ENCODE measurements at places on chromosomes 6 and 20.

- DNase-seq: no peak
These were observed 13.6 kb upstream of the SSTR4 start for GRCh38 chr20:23021541-23021940.

- no peak for DNase-seq
These were observed 52.6 kb downstream of the VSTM2L start for GRCh38 chr20:37955511-37955910.

DNA sequence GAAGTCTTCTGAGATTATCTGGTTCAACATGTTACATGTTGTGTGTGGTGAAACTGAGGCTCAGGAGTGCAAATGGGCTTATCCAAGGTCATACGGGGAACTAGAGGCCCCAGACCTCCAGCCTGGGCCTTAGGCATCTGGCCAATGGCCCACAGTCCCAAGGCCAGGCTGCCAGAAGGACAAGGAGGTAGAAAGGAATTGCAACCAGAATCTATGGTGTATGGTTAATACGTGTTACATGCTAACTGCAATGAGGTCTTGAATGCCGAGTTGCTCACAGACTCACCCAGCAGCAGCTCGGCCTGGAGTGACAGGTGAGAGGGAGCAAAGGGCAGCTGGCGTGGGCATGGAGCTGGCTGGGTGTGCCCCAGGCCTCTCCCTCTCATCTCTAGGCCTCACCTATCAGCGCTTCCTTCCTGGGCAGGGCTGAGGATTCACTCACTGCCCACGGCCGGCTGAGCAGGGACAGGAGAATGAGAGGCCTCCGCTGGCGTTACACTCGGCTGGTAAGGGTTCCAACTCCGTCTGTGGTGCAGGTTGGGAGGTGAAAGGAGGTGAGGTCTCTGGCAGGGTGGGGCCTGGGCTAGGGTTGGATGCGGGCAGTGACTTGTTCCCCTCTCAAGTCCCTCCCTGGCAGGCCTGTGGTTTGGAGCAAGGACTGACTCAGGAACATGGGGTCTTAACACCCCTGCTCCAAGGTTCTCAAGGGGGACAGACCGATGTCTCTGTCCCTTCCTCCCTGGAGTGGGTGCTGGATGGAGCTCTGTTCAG lies at the start of gene TLDC2:
Gene TLDC2, plus strand, starts transcription at position 437 of the 771 bp plus-strand sequence. Its CDS starts 37 bp downstream, at position 474.
- peak; percentile 91 for DNase-seq

- no peak for DNase-seq
These were observed 709.3 kb downstream of the EPHA7 start for GRCh38 chr6:92710048-92710447.

DNA sequence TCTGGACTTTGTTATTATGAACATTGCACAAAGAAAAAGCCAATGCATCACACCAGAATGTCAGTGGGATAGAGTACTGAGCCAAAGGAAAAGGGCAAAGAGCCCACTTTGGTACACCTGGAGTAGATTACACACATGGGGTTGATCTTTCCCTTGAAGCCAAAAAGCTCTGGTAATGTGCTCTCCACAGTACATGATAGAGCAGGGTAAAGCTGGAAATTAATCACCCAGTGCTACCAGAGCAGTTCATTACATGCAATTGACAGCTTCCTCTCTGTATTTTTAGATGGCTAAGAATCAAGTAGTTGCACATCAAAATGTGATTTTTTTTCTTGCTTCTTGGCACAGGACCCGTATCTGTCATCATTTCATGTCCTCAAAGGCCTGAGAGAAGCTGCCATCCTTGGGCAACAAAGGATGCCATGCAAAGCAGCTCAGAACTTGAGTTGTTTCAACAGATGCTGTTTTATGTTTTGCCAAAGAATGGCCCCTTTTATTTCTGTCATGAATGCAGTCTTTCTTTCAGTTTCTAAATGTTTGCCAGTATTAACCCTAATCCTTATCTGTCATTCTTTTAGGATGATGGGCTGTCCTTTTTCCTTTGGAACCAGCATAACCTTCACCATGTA lies 88.1 kb downstream of the HDGFL1 start:
- no peak for DNase-seq

GRCh38 chr6:132814716-132815570 lies 574 bp downstream of the RPS12 start:
- peak; percentile 11 for DNase-seq

- DNase-seq: no peak
These were observed 79.1 kb downstream of the SNAP25 start for GRCh38 chr20:10297684-10298240.

- DNase-seq: no peak
These were observed 100.9 kb upstream of the IYD start for GRCh38 chr6:150267686-150268561.

GRCh38 chr6:160261991-160262680 lies 3.5 kb upstream of the SLC22A2 start:
- DNase-seq: no peak

All from transverse colon (tissue), 4 donors.